ENCODE measurements at places on chromosomes 11 and 22.

DNA sequence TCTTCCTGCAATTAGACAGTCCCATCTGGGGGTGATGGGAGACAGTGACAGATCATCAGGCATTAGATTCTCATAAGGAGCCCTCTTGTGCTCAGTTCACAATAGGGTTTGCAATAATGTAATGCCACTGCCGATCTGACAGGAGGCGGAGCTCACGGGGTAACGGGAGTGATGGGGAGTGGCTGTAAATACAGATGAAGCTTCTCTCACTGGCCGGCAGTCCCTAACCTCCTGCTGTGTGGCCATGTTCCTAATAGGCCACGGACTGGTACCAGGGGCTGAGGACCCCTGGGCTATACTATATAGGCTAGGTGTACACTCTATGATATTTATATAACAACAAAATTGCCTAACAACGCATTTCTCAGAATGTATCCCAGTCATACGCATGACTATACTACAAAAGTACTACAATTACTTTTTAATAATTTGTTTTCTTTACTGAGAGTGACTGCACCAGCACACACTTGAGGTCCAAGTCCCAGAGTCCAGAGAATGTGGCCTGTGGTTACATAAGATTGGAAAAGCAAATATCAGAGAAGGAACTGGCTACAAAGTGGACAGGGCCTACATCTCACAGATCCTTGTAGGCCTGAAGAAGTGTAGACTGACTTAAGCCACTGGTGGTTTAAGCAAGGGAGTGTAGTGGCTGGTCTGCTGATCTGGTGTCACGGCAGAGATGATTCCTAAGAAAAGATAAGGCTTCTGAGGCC lies 200.0 kb downstream of the LARGE1 start:
- no peak for DNase-seq

- no peak for DNase-seq
These were observed 12.9 kb downstream of the ZNF74 start for GRCh38 chr22:20406686-20407408.

DNA sequence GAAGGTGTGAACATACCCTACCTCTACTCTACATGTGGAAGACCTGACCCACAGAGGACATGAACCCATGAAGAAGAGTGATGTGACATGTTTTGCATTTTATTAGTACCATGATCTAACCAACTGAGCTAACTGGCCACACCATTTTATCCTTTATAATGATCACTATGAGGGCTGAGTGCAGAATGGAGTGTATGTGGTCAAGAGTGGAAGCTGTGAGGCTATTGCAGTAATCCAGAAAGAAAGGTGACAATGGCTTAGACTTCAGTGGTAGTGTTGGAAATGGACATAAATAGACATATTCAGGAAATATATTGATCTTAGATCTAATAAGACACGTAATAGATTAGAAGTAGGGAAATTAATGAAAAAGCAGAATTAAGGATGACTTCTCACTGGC lies 3.8 kb downstream of the SRSF8 start:
- DNase-seq = no peak

- DNase-seq = no peak
These were observed 70.1 kb downstream of the SYT9 start for GRCh38 chr11:7321473-7322450.

- no peak for DNase-seq
These were observed 56.8 kb downstream of the EMSY start for GRCh38 chr11:76501526-76502202.

- no peak for DNase-seq
These were observed 77.6 kb downstream of the ENTHD1 start for GRCh38 chr22:39815932-39816331.

Measured in NCI-H510A (cell line).